ENCODE measurements at places on chromosomes 13 and 19.

- H3K27me3 ChIP-seq = no peaks in the 10 kb centered on the region
- peak overlapping the region; percentile 65 for H3K27ac ChIP-seq
- no peaks in the 10 kb centered on the region for H3K4me1 ChIP-seq
- H3K36me3 ChIP-seq = no peaks in the 10 kb centered on the region
These were observed 54.7 kb downstream of the MBNL2 start for GRCh38 chr13:97276862-97277269.

DNA sequence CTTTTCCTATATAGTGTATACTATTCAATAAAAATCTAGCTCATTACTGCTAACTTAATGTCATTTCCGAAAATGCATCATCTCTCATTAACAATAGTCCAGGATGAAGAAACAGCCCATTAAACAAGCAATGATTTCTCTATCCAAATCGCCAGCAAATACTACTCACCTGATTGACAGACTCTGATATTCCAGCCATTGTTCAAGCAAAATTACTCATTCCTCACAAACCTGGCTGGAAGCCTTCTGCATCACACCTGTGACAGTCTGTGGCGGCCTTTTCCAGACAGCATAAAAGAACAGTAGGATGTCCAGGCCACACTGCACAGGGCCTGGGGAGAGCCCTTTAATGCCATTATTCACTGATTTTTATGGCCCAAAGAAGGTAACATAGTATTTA is 115.9 kb downstream of the ABCC4 start:
- DNase-seq = no peak
- no peaks in the 10 kb centered on the region for H3K36me3 ChIP-seq
- H3K4me1 ChIP-seq = no peaks in the 10 kb centered on the region
- H3K27ac ChIP-seq = no peak overlapping the region

DNA sequence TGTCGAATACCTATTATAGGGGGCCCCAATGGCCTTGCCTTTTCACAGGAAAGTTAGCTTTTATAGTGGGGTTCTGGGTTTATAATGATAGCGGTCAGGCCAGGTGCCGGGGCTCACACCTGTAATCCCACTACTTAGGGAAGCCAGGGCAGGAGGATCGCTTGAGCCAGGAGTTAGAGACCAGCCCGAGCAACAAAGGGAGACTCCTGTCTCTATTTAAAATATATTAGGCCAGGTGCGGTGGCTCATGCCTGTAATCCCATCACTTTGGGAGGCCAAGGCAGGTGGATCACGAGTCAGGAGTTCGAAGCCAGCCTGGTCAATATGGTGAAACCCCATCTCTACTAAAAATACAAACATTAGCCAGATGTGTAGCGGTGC is 7.3 kb downstream of the RPS11 start:
- no peak overlapping the region for H3K4me3 ChIP-seq
- H3K4me1 ChIP-seq = peaks cover 46% of the 10 kb centered on the region
- no peaks in the 10 kb centered on the region for H3K27me3 ChIP-seq
- H3K36me3 ChIP-seq = peaks cover 15% of the 10 kb centered on the region

- DNase-seq = no peak
- no peak overlapping the region for H3K27ac ChIP-seq
- no peaks in the 10 kb centered on the region for H3K27me3 ChIP-seq
- no peaks in the 10 kb centered on the region for H3K4me1 ChIP-seq
- no peaks in the 10 kb centered on the region for H3K36me3 ChIP-seq
These were observed 961.9 kb downstream of the DIAPH3 start for GRCh38 chr13:59201841-59202240.

All from tibial nerve (tissue), 4 donors.